ENCODE measurements at places on chromosomes 3 and 15.

DNA sequence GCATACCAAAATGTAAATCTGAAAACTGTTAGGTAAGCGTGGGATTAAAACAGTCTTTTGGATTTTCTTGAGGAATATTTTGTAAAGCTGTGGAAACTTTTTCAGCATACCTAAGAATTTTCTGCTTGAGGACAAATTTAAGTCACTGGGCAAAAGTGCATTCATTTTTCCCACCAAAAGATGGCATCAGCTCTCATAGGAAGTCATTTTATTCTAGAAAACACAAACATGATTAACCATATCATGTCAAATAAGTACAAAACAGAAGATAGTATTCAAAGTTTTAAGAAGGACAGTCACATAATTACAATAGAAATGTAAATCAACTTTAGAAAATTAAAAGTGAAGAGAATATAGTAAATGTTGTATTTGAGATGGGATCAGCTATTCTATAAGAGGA is 63.5 kb downstream of the SLC49A4 start:
- no peak for DNase-seq

- no peak for DNase-seq
Observed at GRCh38 chr3:56467108-56467507, 1.2 kb downstream of the ERC2 start.

- DNase-seq = no peak
Observed at GRCh38 chr3:127909646-127910045, 5.4 kb upstream of the KBTBD12 start.

DNA sequence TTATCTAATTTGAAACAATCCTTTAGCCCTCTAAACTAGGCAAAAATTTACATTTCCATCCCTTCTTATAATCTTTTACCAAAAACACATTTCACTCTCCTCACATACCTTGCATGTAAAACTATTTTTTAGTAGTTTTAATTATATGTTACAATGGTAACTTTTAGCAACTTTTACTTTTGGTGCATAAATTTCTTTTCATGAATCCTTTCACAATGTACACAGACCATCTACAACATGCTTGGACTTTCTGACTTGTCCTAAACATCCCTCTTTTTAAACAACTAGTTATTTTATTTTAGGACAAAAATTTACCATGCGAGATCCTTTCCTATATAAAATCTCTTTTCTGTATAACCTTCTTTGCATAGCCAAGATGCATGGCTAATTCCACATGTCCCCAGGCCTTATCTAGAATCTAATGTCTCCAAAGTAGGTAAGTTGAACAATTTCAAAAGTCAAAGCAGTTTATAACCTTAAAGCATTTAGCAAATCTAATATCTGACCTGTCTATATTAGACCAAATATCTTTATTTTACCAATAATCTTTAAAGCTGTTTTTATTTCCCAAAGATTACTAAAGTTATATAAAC is 14.4 kb upstream of the ALDH1L1 start:
- no peak for DNase-seq

DNA sequence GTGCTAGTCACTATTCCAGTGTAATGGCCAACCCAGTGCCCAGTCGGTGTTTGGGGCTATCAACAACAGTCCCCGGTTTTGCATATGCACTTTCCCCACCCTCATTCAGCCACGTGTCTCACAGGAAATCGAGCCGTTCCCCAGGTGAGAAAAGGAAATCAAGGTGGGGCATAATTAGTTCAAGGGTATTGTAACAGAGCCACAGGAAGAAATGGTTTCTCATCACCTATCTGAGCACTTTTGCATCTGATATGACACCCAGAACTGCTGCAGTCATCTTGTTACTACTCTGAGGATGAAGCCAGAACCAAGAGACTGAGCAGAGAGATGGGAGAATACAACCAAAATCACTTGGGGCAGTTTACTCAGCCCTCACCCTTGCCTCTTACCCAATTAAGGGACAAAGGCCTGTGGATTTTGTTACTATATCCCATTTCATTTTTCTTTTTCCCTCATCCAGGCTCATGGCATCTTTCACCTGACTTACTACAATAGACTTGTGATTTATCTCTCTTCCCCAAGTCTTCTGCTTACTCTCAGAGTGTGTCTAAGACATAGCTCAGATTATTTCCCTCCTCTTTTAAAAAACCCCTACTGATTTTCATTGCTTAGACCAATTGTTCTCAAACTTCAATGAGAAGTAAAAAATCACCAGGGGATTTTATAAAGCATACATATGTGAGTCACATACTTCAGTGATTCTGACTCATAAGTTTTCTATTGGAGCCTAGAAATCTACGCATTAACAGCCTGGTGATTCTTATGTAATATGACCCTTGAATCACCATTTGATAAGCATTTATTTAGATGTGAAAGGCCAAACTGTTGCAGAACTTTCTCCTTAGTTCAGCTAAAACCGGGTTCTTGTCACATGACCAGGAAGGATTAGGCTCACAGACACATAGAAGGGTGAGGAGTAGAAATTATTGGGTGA is 40.5 kb downstream of the TRAT1 start:
- no peak for DNase-seq

DNA sequence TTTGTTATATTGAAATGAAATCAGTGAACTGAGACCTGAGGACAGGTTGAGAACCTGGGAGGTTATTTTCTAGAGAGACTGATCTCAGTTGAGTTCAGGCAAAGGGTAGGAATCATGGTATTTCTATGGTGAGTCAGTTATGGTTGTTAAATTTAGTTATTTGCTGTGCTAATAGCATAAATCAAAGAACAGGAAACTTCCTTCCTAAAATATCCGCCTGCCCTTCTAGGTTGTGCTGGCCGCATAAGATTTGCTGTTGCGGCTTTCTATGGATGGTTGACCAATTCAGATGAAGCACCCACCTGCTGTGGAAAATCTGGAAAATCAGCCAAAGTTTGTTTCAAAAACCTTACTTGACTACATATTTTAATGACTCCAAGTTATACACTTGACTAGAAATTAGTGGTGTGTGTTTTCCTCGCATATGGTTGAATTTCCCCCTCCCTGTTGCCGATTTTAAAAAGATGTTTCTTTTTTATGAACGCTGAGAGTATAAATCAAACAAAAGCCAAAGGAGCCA is 52.6 kb downstream of the PLCL2 start:
- no peak for DNase-seq

DNA sequence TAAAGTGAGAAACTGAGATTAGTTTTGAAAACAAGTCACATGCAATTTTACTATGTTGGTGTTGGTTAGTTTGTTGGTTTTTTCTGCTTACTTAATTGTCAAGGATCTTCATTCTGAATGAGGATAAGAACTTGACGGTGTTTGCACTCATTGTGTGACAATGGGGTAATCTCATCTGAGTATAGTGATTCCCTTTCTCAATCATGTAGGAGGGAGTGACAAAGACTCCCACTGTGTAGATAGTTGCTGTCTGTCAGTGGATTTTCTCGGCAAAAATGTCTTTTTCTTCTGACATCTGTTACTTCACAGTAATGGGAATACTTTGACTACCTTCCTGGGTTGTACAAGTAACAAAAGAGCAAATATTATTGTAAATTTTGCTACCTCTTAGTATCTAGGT is 23.5 kb downstream of the KCNH8 start:
- DNase-seq = no peak

DNA sequence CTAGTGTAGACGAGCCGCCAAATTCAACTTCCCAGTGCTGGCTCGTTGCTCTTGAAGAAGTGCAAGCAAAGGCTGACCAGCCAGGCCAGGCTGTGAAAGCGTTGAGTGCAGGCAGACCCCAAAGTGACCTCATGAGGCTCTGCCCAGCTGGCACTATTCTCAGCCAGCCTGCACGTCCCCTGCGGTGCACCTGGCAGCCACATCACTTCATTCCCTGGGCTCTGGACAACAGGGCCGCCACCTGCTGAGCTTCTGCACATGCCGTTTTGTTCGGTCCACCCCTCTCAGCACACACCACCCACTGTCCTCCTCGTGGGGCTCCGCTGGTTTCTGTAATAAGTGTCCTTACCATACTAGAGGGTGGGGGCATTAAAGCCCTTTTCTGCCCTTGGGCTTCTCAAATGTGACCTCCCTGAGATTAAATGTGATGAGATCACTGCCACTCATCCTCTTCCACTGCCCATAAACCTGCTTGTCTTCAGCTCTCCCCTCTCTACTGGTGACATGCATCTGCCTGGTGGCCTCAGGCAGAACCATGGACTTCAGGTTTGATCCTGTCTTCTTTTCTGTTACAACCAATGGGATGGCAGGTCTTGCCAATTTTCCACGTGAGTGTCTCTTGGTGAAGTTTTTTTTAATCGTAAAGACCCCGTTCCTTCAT is 6.1 kb downstream of the RASGRF1 start:
- DNase-seq = no peak

All from CD14-positive monocyte (primary cell).